Stimulated activated CD4-positive, alpha-beta T cell treated with anti-CD3 and anti-CD28 coated beads, Interleukin-15, amount 100 ng/mL, for 1 hour (primary cell): ENCODE measurements at places on chromosomes 3 and 15.

DNA sequence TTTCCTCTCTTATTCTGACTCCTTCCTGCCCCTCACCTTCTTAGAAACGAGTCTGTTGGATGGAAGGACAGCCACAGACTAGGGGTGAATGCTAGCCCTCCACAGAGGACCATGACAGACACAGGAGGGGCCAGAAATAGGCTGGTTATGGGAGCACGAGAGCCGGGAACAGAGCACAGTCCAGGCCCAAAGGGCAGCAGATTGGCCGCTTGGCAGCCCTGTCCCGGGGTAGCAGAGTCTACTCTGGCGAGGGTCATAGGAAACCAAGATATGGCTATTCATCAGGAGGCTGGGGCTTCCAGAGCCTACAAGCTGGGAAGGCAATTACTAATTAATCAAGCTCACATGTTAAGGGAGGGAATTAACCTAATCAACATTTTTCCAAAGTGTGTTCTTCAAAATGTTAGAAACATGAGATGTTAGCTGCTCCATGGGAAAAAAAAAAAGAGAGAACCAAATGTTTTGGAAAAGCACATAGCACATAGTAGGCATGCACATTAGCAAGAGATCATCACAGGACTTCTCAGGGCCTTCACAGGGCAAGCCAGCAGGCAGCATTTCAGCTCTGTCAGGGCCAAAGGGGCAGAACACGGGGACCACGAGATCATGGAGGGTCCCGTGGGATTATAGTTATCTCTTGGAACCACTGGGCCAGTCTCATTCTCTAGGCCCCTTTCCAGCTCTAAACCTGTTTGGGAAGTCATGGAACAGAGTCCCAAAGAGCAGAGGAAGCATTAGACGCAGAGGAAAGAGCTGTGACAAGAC lies 13.3 kb downstream of the SEMA3G start:
- no peak for DNase-seq

GRCh38 chr3:132268956-132269355 lies 48.3 kb upstream of the ACP3 start:
- no peak for DNase-seq

GRCh38 chr15:63250312-63250965 lies 27.0 kb upstream of the APH1B start:
- DNase-seq: no peak

DNA sequence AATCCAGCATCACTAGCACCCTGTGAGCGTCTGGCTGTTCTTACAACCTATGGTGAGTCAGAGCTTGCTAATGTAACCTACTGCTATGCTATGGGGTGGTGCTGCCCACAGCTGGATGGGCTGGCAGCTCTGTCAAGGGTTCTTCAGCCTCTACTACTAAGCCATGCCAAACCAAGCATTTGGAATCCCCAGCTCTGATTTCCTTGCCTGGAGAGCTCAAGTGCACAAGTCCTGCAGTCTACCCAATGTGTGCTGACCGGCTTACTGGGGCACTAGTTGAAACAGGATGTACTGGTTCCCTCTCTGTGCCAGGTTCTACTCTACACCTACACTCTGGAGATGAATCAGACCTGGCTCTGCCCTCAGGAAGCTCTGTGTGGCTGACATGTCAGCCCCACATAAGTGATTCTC lies 4.2 kb downstream of the TEX264 start:
- DNase-seq: no peak

GRCh38 chr3:129417326-129417725 lies 11.1 kb downstream of the EFCAB12 start:
- no peak for DNase-seq

GRCh38 chr3:180354214-180354613 lies 247.7 kb upstream of the TTC14 start:
- no peak for DNase-seq

DNA sequence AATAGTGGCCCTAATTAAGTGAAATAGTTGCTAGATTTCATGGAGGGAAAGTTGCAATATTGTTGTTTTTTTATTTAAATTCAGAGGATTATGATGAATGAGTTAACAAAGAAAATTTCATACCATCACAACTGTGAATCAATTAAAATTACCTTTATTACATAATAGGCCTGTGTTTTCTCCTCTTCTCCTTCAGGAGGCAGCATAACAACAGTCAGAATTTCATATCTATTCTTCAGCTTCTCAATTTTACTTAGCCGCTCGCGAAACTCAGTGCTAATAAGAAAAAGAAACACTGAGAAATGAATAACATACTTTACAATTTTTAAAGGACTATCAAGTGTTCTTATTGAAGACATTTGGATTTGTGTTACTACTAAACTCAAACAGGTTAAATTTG lies 29.4 kb downstream of the TTC14 start:
- DNase-seq: no peak

DNA sequence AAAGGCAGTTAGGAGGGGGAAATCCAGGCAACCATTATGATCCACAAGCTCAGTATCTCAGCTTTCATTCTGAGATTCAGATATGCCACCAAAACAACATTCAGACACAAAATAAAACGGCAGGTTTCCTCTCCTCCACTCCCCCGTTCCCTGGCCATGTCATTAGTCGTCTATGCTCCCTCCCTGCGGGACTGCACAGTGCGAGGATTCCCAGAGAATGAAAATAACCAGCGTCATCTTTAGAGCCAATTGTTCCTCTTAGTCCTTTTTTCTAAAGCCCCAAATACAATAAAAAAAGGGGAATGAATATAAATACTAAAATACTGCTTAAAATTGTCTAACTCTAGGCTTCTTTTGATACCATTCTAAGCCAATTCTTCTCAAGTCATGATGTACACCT lies 7.8 kb upstream of the SLCO3A1 start:
- no peak for DNase-seq

DNA sequence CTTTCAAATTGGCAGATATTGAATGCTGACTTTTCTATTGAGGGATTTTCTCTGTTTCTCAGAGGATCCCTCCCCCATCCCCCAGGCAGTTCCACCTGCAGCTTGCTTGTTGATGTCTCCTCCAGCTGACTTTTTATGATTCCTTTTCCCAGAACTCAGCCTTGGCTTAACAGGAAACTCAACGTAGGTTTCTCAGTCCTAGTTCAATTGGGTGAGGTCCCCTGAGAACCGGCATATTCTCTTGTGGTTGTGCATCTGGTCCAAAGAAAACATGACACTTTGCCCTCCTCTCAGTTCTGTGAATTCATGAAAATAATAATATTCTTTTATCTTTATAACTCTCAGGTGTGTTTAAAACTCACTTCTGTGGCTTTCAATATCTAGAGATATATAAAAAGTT lies 1222.1 kb downstream of the OTOL1 start:
- DNase-seq: no peak

- DNase-seq: no peak
These were observed 297.8 kb downstream of the SATB1 start for GRCh38 chr3:18127174-18127858.

- DNase-seq: no peak
These were observed 64.0 kb downstream of the GLB1 start for GRCh38 chr3:33032938-33033337.

DNA sequence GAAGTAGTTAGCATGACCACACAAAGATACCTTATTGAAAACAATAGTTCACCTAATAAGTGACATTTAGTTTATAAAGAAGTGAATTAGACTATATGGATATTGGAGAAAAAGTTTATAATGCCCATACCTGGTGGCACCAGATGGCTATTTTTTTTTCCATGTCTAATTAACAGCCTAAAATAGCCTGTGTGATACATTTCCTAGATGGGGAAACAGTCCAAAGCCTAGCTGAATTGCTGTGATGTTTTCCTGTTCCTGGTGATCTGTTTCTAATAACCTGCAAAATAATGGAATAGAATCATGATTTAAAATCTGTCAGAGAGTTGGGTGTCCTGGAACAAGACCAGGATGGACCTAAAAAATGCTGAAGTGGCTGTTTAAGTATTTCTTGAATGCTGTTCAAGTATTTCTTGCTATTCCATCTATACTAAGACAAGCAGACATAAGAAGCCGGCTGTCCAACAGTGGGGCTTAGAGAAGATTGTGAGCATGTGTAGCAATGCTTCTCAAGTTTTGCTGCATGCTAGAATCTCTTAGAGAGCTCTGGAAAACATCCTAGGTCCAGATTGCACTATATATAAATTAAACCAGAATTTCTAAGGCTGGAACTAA lies 31.3 kb downstream of the LRRC3B start:
- DNase-seq: no peak

- DNase-seq: no peak
These were observed at the start of gene DNASE1L3 for GRCh38 chr3:58210761-58211460. TSS of gene DNASE1L3 (minus strand) at chr3:58210972. CDS start at chr3:58210906, 66 bp downstream.

GRCh38 chr3:144351773-144352365 lies 380.2 kb downstream of the DIPK2A start:
- no peak for DNase-seq

DNA sequence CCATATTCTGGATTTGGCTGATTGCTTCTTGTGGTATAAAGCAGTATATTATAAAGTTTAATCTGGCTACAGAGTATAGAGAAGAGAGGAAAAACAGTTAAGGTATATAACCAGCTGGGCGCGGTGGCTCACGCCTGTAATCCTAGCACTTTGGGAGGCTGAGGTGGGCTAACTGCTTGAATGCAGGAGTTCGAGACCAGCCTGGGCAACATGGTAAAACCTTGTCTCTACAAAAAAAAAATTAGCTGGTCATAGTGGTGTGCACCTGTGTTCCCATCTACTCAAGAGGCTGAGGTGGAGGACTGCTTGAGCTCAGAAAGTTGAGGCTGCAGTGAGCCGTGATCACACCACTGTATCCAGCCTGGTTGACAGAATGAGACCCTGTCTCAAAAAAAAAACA lies 7.3 kb downstream of the SLC12A6 start:
- no peak for DNase-seq

- DNase-seq: no peak
These were observed 1009.8 kb downstream of the TUSC7 start for GRCh38 chr3:117719316-117719926.

GRCh38 chr3:123459862-123460261 lies 11.0 kb upstream of the ADCY5 start:
- no peak for DNase-seq

DNA sequence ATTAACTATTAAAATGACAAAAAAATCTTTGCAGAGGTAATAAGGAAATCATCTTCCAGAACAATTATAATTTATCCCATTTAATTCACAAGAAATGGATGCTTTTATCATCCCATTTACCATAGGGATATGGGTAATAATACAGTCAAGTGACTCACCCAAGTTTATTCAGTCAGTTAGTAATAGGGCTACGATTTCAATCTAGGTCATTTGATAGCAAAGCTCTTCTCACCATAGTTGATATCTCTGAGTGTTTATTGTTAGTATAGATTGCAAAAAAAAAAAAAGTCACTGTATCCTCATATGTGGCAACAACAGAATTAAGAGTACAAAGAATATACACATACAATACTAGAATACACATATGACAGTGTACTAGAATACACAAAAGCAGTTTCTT lies 797.1 kb downstream of the ROBO1 start:
- no peak for DNase-seq

DNA sequence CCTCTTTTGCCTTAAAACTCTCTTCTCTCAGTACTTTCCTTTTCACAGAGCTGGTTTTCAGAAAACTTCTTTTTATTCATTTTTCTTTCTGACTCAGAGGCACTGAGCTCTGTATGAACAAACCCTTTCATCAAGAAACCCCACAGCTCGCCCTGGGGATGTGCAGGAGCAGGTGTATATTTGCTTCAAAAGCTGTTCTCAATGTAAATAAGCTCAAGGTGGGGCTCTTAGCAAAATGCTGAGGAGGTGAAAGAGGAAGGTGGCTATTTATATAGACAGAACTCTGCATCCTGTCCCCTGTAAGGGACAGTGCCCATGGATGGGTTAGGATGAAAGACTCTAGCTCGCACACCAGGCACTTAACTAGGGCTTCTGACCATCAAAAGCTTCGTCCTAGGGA lies 302.0 kb downstream of the WDR72 start:
- DNase-seq: no peak

DNA sequence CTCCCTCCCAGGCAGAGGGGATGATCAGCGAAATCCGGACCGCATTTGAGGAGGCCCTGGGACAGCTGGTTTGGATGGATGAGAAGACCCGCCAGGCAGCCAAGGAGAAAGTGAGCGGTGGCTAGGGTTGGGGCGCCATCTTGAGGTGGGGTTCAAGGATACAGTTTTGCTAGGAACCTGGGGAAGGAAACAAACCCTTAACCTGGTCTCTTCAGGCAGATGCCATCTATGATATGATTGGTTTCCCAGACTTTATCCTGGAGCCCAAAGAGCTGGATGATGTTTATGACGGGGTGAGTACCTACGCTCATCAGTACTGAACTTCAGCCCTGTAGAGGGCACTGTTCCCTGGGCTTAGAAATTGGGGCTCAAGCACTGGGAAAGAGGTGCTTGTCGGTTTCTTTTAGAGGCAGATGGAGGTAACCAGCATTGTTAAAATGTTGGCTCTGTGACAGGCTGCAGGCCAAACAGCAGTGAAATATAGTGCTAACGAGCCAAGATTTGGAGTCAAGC lies 9.6 kb upstream of the PSMD2 start:
- DNase-seq: peak; percentile 18

GRCh38 chr3:154023148-154023547 lies 98.0 kb upstream of the ARHGEF26 start:
- DNase-seq: no peak

DNA sequence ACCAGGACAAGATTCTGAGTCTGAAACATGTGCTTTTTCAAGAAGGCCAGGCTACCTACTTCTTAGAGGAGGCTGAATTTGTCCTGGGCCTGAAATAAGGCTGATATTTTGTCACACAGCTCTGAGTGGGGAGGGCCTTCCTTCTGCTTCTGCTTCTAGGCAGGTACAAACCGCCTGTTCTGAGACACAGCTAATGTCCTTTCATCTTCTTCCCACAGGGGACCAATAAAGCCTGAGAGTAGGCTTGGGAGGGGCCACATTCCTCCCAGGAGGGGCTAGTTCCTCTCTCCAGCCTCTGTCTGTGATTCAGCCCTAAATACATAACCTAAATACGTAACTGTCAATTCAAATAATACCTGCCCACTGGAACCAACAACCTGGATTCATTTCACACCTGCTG lies 34.8 kb downstream of the CRYGS start:
- no peak for DNase-seq

DNA sequence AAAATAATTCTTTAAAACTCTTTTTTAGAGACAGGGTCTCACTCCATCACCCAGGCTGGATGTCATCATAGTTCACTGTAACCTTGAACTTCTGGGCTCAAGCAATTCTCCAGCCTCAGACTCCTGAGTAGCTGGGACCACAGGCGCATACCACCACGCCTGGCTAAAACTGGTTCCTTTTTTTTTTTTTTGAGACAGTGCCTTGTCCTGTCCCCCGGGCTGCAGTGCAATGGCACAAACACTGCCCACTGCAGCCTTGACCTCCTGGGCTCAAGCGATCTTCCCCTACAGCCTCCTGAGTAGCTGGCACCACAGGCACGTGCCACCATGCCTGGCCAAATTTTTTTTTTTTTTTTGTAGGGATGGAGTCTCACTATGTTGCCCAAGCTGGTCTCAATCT lies 23.7 kb upstream of the FURIN start:
- no peak for DNase-seq

- DNase-seq: no peak
These were observed 42.8 kb downstream of the CHST14 start for GRCh38 chr15:40513609-40514008.

GRCh38 chr3:159782724-159783421 lies 205.8 kb upstream of the IL12A start:
- no peak for DNase-seq

- DNase-seq: no peak
These were observed 31.6 kb downstream of the KLHL25 start for GRCh38 chr15:85763157-85763556.

GRCh38 chr15:67183443-67184169 lies 70.9 kb downstream of the AAGAB start:
- no peak for DNase-seq

- no peak for DNase-seq
These were observed 7.0 kb downstream of the SPSB4 start for GRCh38 chr3:141057946-141058800.

- DNase-seq: no peak
These were observed 628.2 kb downstream of the NTRK3 start for GRCh38 chr15:87628311-87628710.
